ENCODE measurements at places on chromosomes 2 and 18.

DNA sequence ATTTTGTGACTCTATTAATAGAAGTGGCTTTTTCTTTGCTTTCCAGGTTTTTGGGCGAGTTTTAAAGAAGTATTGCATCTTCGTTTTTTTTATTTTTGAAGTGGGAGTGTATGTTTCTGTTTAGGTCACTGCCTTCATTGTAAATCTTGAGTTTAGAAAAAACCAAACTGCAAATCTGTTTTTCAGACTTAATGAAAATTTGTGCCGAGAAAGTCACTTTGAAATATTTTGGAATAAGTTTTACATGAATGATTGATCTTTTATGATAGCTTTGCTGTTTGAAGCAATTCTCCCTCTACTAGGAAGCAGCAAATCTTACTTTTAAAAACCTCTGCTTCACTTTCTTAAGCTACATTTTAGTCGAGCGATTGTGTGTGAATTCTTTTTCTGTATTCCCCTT is 2.2 kb downstream of the SMAD4 start:
- no peak for DNase-seq

DNA sequence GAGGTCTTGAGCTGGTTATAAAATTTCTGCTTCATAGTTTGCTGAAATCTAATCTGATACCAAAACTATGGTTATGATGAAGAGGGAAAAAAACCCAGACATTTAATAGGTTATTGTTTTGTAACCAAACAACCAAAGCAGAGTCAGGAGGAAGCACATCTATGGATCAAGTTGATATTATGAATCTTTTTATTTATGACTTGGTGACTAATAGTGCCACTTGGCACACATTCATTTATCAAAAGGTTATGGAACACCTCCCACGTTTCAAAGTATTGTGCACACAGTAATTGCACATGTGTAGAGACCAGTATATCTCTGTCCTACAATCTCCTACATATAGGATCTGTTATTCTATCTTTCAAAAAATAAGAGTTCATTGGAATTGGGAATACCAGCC is 93.0 kb downstream of the DPP4 start:
- DNase-seq: no peak

GRCh38 chr2:236916181-236916580 is 169.5 kb upstream of the COPS8 start:
- DNase-seq: no peak

DNA sequence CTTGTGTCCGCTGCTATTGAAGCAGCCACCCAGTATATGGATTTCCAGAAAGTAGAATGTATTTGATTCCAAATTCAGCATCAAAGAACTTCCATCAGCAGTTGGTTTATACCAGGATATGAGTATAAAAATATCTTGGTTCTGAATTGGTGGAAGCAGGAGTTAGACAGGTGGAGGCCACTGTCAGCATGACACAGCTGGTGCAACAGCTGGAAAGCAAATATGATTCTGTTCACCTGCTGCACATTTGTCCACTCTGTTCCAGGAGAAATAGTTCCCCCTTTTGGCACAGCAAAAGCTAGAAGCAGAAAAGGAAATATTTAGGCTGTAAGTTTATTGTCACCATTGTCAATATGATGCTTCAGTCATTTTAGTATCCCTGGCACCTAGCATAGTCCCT is 41.2 kb downstream of the KIAA2012 start:
- DNase-seq: no peak

DNA sequence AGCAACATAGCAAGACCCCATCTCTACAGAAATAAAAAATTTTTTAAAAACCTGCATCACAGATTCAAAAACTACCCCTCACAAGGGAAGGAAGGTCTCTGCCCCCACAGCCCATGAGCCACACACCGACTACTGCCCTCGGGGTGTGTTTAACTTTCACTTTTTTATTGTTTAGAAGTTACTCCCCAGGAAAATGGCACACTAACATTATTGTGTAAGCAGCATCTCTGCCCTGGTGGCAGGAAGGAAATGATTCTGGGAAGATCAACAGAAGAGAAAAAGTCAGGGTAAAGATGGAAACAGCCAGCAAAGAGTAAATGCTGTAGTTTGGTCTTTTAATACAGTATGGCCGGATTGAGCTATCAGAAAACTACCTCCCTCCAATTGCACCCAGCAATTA is 21.9 kb downstream of the TRABD2A start:
- DNase-seq: no peak

- DNase-seq: no peak
These were observed 110.4 kb upstream of the CREB1 start for GRCh38 chr2:207419331-207419730.

DNA sequence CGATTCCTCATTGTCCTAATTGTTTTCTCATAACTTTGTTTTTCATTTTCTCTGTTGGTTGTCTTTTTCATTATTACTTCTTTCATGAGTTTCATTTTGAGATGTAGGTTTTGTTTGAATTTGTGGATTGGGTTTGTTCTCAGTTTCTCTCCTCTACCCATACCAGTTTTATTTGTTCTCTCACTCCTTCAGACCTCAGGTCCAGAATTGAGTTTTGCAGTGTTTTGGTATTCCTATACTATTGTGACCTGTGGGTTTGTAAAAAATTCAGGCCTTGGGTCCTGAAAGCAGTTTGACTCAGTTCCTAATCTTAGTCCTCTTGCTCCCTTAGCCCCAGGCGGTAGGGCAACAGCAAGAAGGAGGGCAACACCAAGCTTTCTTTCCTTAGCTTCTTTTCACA is 28.3 kb upstream of the UBE2E3 start:
- no peak for DNase-seq
